ENCODE measurements at places on chromosomes 7 and 10. TPM values are rescaled to one million over a fixed set of nuclear protein-coding genes. Genes with fewer than 3 reads are reported as not detected.
A peak's percentile ranks its signal among the peaks of the same experiment; 100 is the strongest.

DNA sequence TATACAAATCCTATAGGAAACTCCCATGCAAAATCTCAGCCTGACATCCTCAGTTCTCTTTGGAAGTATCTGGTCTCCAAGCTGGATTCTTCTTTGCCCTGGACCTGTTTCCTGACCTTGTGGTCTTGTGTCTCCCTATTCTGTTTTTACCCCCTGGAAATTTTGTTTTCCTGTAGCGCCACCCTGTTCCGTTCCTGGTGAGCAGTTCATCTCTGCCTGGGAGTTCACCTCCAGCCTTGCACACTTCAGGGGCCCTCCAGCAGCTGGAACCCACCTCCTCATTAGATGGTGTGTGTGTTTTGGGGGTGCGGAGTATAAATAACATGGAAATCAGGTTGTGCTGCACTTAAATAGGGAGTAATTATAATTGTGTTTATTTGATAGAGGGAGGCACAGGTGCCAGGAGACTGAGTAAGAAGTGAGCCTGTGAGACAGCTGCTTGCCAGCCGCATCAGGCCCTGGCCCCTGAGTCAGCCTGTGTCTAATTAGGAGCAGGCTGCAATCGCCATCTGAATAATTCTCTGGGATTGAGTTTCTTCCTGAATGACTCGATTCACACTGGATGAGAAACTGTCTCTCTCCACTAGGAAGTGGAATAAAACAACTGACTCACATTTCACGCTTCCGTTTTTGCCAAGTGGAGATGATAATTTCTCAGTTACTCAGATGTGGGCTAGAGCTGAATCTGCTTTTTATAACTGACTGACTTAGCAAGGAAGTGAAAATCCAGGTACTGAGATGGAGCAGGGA lies 69.4 kb upstream of the HECTD2 start:
- no peak for DNase-seq

- DNase-seq = no peak
Observed at GRCh38 chr10:4804465-4804864, 21.5 kb upstream of the AKR1E2 start.

DNA sequence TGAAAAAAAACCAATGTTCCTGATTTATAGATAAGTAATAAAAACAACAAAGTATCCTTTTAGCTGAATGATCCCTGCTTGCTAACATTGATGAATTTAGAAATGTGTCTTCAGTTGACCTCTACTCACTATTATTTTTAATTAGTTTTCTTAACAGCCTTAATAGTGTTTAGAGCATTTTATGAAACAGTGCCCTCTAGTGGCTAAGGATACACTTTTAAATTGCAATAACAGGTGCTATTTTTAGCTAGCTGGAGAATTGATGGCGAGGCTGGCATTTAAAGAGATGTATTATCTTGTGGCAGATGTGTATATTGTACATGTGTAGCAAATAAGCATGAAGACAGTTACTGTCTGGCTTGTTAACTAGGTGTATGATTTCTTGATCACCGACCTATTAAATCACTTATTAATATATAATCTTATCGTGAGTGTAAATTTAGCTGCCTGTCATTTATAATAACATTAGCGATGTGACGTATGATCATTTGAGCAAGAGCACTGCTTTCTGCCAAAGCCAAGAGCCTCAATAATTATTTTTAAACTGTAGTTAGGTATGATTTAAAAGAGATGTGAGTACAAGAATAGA lies 451.9 kb downstream of the DPP6 start:
- peak; percentile 36 for DNase-seq

GRCh38 chr7:21984042-21984441 lies 38.3 kb upstream of the CDCA7L start:
- no peak for DNase-seq

DNA sequence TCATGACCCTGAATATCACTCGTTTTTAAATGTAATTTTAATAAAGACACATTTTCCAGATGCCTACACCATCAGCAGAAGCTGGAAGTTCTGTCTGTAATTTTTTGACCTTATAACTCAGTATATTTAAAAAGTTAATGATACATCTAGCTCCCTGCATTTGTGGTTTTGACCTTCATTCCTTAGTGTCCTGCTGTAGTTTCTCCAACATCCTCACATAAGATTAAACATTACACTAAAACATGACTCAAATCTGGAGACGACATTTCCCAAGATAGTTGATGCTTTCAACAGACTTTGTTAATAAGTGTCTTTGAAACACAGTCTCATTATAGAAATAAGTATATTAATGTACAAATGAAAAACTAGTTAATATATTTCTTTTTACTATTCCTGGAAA lies 363.1 kb downstream of the POM121L12 start:
- no peak for DNase-seq

Gene ANKRD61
- total RNA-seq = not detected

Gene TMED4
- 101 TPM for total RNA-seq

Data from natural killer cell (primary cell).